ENCODE measurements at places on chromosomes 5 and 9.

DNA sequence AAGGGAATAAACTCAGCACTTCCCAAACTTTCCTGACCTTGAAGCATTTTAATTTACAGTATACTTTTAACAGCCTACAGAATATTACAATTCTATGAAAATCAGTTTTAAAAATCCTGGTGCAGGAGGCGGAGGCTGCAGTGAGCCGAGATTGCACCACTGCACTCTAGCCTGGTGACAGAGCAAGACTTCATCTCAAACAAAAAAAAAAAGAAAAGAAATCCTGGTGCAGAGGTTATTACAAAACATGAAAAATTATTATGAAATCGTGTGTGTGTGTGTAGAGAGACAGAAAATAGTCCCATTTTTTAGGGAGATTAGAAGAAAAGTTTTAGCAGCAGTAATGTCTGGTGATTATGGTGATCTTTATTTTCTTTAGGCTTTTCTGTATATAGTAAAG is 26.9 kb downstream of the GOLPH3 start:
- DNase-seq = no peak

DNA sequence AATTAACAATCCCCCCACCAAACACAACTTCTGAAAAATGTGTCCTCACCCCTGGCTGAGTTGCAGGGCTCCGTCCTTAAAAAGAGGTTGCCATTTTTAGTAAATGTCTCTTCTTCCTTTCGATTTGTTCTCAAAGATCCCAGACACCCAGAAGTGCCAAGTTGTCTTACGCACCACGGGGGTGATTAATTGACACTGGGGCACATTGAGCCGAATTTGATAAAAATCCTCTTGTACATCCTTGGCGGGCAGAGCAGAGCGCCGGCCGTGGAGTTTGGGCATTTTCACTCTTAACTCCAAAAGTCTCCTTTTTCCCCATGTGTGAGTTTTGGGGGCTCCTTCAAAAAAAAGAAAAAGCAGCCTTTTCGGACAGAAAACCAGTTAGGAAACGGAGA is 4.5 kb downstream of the LMX1B start:
- DNase-seq = no peak

DNA sequence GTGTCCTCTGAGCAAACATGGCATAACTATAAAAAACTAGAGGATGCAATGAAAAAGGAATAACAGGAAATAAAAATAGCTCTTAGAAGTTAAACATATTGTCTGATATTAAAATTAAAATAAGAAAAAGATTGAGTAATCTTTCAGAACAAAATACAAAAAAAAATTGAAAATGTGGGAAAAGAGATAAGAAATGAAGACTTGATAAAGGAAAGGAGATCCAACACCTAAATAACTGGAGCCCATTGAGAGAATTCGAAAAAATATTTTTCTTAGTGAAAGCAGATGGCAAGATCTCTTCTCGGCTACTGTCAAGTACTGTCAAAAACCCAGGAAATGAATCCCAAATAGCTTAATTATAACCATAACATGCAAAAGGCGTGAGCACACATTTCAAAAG is 24.9 kb downstream of the LIFR start:
- DNase-seq = no peak

- DNase-seq = no peak
These were observed 67.3 kb upstream of the RXRA start for GRCh38 chr9:134258828-134259546.

DNA sequence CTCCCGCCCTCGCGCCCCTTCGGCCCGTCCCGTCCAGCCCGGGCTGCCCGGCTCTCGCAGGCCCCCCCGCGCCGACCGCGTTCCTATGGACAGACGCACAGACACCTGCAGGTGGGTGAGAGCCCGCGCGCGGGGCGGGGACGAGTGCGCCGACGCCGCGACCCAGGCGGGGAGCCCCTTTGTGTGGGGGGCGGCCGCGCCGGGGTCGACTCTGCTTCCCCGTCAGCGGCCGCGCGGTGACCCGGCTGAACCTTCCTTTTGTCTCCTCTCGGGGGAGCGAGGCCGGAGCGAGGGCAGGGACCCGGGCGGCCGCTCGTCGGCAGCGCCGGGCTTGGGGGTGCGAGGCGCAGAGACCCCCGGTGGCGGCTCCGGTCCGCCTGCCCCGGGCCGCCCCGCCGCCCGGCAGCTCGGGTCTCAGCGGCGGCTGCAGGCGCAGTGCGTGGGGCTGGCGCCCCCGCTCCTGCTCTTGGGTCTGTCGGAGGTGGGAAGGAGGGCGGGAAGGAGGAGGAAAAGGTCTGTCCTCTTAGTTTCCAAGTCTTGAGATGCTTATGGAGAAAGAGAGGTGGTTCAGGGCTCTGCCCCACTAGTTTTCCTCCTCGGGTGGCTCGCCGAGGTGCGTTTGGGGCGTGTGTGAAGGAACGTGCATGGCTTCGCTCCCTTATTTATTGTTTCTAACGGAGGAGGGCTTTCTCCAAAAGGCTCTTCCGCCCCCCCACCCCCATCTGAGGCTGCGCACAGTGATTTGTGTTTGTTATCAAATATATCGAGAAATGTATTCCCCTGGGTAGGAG is 576 bp downstream of the KIAA1958 start:
- DNase-seq = peak; percentile 44

DNA sequence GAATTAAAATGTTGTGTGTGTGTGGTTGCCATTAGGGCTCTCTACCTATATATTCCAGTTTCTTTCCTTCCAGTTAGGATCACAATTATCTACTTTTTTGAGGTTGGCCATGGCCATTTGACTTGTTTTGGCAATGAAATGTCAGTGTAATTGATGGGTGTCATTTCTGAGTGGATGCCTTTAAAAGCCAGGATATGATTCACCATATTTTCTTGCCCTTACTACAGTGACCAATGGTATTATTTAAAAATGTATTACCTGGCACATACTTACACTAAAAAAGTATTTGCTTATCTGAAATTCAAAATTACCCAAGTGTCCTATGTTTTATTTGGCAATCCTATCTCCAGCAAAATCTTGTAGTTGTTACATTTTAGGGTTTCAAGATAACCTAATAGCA is 258.7 kb upstream of the ACTBL2 start:
- DNase-seq = no peak

GRCh38 chr9:30732060-30732459 is 1652.4 kb upstream of the ACO1 start:
- no peak for DNase-seq

DNA sequence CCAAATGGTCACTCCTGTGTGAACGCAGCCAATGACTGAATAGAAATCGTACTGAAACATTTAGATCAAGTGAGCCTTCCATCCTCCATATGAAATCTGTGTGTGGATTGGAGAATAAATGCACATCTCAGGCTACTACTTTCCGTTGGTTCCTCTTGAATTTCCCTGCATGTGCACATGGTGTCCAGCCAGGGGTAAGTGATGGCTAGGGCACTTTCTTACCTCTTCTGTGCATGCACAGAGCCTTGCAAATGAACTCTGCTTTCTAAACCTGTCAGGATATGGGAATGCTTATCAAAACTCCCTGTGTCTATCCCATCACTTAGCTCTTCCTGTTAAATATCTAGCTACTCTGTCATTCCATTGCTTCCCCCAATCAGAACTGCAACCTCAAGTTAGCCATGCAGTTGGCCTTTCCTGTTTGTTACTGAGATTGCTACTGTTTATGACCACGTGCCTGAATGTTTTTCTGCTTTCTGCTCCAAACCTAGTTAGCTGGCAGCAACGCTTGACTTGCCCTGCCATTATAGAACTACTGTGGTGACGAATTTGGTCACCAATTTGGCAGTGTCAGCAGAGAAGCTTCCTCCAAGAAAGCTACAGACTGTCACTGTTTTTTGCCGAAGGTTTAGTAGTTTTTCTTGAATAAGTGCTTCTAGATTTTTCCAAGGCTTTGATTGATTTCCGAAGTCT is 661.6 kb downstream of the LRRC70 start:
- DNase-seq = no peak

DNA sequence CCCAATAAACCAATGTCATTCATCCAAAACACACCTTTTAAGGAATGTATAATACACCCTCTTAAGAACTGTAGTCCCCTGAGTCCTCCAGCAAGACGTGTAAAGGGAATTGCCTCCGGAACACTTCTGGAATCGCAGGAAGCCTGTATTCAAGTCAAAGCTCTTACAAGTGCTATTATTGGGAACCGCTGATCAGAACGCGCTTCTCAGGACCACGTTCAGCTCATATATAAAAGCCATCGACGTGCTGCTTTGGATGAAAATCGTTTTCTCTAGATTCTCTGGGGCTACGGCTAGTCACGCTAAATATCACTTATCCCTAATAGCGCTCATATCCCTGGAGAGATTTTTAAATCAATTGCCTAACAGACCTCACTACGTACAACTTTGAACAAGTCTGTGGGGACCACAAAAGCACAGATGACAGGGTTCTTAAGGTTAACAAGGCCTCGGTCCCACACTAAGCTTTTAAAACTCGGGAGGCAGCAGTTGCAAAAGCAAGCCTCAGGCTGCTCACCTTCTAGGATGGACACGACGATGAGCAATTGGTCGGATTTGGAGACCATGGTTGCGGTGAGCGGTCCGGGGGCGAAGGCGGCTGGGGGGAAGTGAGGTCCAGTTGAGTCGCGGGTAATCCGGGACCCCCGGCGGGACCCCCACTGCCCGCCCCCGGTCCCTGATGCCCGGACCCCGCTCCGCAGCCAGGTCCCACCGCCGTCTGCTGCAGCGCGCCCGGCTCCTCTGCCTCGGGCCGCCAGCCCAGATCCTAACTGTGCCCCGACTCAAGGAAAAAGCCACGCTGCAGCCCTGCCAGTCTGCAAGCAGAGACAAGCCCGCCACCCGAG is 548 bp downstream of the CEP120 start:
- DNase-seq = peak; percentile 17

GRCh38 chr5:54637654-54638053 is 120.1 kb downstream of the SNX18 start:
- DNase-seq = no peak

DNA sequence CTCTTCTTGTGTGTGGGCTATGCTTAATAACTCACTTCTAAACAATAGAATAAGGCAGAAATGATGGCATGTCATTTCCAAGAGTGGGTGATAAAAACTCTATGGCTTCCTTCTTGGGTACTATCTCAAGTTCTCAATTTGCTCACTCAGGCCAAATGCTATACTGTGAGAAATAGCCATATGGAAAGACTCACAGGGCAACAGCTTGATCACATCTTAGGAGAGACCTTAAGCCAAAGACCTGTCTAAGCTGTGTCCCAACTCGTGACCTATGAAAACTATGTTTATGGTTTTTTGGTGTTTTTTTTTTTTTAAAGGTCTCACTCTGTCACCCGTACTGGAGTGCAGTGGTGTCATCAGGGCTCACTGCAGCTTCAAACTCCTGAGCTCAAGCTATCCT is 2.1 kb upstream of the UIMC1 start:
- DNase-seq = no peak

DNA sequence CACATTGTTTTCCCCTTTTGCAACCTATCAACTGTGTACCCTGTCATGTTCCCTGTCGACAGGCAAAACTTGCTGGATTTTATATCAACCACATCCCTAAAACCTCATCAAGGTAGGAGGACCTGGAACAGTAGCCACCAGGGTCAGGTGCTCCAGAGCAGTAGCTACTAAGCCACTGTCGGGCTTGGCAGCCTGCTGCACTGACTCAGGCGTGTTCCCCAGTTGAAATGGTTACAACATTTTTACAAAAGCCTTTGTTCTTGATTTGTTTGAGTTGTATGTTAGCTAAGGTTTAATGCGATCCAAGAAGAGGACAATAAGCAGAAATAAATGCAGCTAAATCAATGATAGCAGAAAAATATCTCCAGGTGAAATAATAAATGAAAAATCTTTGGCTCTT is 407.4 kb upstream of the TLE4 start:
- no peak for DNase-seq

- peak; percentile 81 for DNase-seq
These were observed 133.8 kb upstream of the SLC24A2 start for GRCh38 chr9:19922476-19923118.

DNA sequence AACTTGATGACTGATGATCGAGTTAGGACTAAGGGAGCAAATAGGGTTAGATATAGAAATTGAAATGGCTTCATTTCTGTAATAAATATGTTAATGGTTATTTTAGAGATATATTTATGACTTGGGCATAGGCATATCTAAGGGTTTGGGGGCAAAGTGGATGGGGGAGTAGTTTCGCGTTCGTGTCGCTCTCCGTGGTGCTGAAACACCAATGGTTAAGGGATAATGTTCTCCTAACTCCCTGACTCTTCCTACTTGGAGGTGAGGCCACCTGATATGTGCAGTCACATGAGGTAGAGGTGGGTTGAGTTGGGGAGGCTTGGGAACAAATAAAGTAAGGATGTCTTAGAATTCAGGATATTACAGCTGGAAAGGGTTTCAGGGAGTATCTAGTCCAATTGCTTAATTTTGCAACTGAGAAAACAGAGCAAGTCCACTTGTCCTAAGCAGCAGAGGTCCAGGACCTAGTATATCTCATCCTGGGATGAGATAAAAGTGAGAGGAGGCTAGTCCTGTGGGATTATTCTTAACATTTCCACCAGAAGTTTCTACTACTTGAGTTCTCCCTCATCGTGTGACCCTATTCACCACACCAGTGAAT is 44.0 kb upstream of the MAP1B start:
- peak; percentile 54 for DNase-seq

DNA sequence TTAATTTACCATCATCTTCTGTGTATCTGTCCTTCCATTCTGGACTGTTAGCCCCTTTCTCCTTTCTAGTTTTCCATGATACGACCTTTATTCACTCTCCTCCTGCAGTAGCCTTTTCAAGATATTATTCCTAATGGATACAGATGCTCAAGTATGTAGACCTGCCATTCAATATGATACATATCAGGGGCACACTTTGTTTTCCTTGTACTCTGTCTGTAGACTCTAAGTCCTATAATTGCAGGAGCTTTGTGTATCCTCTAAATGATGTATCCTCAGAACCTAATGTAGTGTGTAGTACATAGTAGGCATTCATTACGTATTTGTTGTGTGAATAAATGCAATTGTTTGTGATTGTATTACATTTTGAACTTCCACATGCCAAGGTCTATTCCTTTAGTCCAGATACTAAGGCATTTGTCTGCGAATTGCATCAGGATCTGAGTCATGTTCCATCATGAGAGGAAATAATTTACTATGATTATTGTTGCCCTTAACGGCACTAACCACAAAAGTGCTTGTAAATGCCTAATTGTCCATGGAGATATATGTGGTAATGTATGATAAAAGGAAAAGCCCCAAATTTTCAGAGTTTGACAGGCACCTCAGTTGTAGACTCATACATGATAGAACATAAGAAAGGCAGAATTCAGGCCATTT is 57.1 kb upstream of the IZUMO3 start:
- DNase-seq = no peak

Measured in HEK293T (cell line).